ENCODE measurements at places on chromosomes 12 and 14.
A peak's percentile ranks its signal among the peaks of the same experiment; 100 is the strongest.

DNA sequence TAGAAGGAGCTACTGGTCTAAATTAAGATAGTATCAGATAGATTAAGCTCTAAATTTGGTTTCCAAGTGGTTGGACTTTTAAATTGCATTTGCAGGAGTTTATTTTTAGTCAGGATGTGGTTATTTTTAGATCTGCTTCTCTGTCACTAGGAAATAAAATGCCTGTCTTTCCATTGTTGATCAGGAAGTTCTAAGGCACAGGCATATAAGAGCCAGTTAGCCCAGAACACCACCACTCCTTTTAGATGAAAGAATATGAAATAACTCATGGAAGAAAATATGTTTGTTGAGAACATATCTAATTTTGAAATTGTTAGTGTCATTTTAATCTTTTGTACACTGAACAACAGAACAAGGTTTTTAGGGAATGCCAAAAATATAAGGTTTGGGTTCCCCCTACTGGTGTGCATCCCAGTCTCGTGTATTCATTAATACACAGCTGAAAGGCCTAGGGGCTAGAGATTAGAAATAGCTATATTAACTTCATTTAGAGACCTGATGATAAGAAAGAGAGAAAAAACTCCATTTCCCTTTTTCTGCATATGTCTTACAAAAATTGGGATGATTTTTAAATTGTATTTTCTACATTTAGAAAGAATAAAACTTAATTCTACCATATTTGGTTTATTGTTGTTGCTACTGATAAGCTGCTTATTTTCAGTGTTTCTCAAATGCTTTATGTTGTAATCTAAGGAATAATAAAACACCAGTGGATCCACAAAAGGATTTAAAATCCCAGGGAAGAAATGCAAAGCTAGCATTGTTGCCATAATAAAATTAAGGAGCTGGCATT is 67.2 kb downstream of the RIC8B start:
- DNase-seq: no peak

- DNase-seq: no peak
These were observed 490.2 kb downstream of the NELL2 start for GRCh38 chr12:44385964-44386363.

DNA sequence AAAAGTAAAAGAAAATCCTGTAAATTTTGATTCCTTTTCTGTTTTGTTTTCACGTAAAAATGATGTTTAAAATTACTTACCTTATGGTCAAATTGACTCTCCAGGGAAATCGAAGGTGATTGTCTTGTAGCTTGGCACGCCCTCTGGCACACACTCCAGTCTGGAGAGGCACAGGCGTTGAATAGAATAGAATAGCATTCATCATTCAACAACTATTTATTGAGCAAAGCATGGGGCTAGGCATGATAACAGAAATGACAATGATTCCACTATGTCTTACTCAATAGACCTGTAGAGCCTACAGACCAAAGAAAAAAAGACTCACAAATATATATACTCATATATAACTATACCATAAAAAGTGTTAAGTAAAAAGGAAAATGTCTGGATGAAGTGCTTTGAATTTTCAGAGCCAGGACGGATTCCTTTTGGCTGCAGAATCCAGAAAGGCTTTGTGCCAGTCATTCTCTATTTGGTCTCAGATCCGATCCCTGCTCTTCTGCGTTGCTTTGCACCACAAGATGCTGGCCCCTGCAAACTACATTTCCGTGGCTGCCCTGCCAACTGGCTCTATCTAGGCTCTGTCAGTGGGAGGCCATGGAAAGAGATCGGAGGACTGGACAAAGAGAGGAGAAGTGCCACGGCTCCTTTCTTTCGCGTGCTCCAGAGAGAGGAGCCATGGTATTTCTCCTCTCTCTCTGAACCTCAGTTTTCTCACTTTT is 231.8 kb downstream of the CRADD start:
- DNase-seq: no peak

DNA sequence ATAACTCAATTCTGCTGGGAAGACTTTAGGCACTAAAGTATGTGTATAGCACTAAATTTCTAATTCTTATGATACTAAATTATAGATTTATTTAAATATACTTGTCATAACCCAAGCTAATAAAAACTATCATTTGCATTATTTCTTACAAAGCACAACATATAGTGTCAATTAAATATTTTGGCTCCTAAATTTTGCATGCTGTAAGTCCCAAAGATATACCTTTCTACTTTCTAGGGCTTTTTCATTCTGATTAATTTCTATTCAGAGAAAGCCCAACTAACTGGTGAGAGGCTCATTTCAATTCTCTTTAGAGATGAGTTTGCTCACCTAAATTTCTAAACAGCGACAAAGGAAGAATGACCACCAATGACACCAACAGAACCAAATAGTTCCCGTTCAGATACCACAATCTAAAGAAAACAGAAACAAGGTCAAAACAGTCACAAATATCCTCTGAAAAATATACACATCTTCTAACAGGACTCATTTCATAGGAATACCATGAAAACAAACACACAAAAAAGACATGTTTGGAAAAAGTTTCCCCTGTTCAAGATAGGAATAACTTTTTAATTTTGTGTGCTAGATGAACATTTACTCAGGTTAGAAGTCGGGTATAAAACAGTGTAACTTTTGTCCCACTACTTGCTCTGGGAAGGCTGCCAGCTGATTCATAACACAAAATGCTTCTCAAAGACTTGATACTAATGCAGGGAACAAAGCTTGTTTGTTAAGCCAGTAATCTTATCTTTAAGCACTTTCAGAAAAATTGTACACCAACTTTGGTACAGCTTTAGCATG is 7.6 kb downstream of the SLC38A2 start:
- peak; percentile 7 for DNase-seq
